Bronchial smooth muscle cell (primary cell): ENCODE measurements at places on chromosomes 6 and 20. TPM values are rescaled to one million over a fixed set of nuclear protein-coding genes. Genes with fewer than 3 reads are reported as not detected.

Gene FLRT3
- 1.6 and 3.8 TPM in 2 replicates for total RNA-seq

Gene CAP2
- total RNA-seq, result 0.86 and 1.4 TPM in 2 replicates

Gene PRSS16
- total RNA-seq, result not detected in 2 replicates

Gene CCM2L
- total RNA-seq, result not detected in 2 replicates

Gene POM121L2
- not detected in 2 replicates for total RNA-seq

Gene DNMT3B
- total RNA-seq, result 1.1 and 1.5 TPM in 2 replicates

Gene CST7
- total RNA-seq, result not detected in 2 replicates
